ENCODE measurements at places on chromosomes 5 and 9.

DNA sequence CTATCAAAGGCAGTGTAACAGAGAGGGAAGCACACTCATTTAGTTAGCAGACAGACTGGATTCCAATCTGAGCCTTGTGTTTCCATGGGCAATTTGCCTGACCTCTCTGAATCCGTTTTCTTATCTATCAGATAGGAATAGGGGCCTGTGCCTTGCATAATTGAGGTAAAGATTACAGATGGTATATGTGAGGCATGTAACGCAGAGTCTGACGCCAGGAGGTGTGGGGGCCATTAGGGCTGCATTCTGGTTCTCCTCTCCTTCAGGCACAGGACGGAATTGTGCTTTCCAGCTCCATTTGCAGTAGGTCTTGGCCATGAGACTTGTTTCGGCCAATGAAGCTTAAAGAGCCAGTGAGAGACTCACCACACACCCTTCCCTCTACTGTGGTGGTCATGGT, 97.6 kb downstream of the FRMD3 start:
- no peak for DNase-seq

- DNase-seq, result no peak
Measured at GRCh38 chr5:56303511-56303910, 70.4 kb upstream of the ANKRD55 start.

DNA sequence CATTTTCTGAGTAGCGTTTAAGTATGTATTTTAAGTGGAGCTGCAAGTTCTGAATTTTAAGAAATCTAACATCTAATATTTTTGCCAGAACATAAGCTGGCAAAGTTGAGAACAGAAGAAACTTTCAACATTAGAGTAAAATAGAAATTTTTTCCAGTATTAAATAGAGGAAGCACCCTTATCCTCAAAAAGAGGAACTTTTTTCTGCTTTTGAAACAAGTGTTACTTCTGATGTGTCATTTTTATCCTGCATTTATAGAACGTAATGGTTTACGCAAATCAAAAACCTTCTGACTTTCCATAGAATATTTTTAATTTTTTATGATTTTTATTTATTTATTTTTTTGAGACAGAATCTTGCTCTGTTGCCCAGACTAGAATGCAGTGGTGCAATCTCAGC, 21.8 kb downstream of the ZBED3 start:
- DNase-seq, result no peak

DNA sequence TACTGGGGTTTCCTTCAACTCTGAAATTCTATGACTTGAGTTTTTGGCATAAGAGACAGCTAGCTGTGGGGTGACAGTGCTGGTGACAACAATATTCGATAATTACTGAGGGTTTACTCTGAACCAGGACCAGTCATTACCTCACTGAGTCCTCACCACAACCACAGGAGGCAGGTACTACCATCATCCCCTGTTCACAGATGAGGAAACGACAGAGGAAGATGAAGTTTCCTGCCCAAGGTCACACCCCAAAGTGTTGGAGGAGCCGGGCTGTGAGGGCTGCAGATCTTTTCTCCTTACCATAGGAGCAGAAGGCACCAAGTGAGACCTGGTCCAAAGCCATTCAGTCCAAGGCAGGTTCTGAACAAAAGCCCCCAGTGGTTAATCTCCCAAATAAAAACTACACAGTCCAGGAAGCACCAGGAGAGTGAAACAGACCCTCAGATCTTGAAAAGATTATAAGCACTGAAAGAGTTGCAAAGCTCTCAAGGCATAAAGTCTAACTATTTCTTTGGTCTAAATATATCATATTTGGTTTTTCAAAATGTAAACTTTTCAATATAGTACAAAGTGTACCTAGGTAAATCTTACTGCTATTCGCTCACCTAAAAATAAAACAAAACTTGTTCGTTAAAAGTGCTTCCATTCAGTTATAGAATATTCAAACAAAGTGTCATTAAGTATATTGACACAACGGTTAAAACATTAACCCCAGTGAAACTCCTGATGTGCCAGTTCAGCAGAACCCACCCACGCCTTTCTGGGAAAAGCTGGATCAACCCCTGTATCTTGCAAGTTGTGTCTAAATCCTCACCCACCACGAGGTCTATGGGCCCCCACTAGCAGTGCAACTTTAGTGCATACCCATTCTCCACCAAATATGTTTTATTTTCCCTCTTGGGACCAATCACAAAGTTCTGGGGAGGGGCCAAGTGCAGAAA, 82.6 kb upstream of the EQTN start:
- no peak for DNase-seq

- no peak for DNase-seq
Measured at GRCh38 chr5:152282331-152282730, 122.7 kb downstream of the NMUR2 start.

DNA sequence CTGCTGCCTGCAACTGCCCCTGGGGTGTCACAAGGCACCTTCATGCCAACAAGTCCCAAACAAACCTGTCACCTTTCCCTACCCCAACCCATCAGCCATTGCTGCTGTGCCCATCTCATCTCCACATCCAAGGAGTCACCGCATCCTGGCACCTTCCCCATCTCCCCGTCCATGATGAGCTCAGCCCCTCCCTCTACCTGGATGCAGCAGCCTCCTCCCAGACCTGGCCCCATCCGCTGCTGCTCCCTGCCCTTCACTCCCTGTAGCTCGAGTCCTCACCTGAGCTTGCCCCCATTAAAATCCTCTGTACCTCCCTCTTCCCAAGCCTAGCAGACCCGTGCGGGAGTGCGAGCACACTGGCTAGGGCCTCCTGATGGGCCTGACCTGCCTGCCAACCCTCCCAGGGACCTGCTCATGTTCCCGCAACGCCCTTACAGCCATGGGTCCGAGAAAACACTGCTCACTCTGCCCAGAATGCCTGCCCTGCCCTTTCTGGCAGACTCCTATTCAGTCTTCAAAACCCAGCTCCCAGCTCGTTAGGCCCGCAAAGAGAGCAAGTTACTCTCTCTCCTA, 110.6 kb downstream of the ADAMTS2 start:
- no peak for DNase-seq

- no peak for DNase-seq
Measured at GRCh38 chr5:74772359-74772758, 5.3 kb downstream of the NSA2 start.

DNA sequence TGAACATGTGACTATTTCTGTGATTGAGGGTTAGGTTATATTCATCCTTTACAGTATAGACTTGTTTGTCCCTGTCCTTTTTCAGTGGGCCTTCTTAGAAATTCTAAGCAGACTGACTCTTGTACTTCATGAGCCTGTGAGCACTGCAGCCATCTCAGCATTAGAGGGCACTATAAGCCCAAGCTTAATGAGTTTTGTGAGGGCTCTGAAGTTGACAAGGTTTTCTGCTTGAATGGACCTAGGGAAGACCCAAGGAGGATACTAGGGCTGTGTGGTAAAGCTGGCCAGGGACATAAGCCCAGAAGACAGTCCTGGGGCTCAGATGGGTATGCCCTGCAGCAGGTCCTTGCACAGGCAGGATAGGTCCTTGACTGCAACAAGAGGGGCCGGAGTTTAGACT, 126.5 kb downstream of the MRPS30 start:
- no peak for DNase-seq

DNA sequence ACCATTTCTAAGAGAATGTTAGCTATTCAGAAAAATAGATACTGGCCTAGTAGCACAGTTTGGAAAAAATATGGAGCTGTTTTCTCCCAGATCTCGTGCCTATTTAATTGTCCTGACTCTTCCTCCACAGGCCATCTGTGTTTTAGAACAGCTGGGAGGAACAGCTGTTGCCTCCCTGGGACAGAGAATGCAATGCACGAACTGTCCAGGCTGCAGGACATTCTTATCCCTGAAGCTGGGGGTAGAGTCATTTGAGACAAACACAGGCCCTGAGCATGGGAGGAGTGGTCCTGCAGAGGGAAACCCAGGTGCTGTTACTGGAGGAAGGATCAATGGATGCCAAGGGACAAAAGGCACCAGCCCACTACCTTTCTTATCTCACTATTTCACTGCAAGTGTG, 20.9 kb upstream of the SPARC start:
- DNase-seq, result no peak

GRCh38 chr9:118578467-118578866, 790.8 kb downstream of the BRINP1 start:
- DNase-seq, result peak; percentile 55

DNA sequence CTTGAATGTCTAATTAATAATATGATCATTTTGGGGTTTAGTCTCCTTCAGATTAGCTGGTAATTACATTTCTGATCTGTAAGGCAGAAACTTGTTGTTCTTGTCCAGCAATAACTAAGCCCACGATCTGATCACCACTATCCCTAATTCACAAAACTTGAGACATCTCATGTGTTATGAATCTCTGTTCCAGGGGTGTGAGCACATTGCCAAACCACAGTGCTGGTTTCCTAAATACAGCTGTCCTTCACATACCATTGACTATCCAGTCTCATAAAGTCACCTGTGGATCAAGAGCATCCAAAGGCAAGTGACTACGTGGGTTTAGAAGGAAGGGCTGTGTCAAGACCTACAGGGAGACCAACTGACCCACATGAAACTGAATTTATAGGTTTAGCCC, 134.1 kb upstream of the PRLR start:
- DNase-seq, result no peak

DNA sequence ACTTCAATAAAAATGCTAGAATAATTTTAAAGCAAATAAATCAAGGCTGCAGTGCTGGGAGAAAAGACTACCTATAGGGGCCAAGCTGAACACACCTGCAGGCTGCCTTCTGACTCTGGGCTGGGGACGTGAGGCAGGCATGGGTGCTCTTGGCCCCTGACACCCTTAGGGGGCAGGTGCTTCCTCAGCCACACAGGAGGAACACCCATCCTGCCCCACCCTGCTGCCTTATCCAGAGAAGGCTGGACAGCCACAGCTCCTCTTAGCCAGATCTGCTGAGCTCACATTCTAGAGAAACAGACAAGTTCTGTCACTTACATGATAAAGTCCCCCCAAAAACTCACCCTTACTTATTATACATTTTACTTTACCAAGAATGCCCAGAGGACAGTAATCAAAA, 6.6 kb upstream of the LMX1B start:
- DNase-seq, result no peak

DNA sequence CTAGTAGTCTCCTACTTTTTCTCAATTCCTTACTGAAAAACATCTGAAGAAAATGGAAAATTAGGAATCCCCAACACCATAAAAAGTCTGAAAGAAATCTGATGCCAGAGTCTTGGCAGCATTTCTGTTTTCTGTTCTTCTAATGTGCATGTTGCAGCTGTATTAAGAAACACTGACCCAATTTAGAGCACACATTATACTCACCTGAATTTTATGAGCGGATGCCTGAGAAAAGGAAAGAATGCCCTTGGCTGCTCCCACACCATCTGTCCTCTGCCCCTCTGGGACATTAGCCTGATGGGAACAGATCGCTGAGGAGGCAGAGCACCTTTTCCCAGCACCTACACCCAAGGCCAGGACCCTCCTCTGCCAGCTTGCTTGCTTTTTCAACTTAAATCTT, 14.1 kb upstream of the ANP32B start:
- DNase-seq, result no peak

DNA sequence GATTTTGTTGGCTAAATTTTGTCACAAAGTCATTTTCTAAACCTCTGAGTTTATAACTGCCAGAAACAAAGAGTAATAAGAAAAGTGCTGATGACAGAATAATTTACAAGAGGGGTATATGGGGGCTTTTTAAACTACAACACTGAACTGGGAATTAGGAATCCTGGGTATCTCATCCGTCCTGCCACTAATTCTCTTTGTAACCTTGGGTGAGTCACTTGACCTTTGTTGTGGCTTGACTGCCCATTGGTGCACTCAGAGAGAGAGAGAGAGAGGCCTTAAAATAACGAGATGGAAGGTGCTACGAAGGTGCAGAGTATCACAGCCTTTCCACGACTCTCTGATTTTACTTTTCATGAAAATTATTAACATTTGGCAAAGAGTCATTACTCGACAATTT, 130.3 kb upstream of the CNTLN start:
- DNase-seq, result no peak

- peak; percentile 33 for DNase-seq
Measured at GRCh38 chr5:31362529-31362900, 169.0 kb downstream of the CDH6 start.

- DNase-seq, result no peak
Measured at GRCh38 chr9:4170231-4170630, 129.6 kb downstream of the GLIS3 start.

DNA sequence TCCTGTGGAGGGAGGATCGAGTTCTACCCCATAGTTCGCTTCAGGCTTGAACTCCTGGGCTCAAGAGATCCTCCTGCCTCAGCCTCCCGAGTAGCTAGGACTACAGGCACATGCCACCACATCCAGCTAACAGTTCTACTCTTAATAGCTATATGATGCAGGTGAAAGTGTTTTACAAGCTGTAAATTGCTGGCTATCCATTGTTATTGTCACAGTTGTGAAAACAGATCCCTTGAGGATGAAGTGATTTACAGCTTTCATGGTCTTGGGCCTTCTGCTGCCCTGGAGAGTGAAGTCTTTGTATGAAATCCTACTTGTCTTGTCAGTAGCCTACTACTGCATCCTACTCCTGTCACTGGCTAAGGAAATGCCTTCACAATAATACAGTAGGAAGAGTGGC, 48.0 kb downstream of the GRAMD2B start:
- DNase-seq, result no peak

GRCh38 chr5:37918424-37918823, 78.6 kb upstream of the GDNF start:
- no peak for DNase-seq

DNA sequence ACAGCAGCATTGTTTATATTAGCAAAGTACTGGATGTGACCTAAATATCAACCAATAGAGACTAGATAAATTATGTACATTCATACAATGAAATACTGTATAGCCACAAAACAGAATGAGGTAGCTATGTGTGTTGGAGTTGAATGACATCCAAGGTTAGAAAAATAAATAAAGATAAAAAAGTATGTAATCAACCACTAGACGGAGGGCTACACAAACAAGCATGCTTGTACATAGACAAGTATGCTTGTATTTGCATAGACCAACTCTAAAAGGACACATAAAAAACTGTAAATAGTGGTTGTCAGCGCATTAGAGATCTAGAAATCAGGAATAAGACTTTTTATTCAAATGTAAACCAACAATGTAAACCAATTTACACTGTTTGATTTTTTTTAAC, 3.0 kb downstream of the FEM1C start:
- no peak for DNase-seq

- DNase-seq, result peak; percentile 95
Measured at GRCh38 chr5:177133096-177133852, at the start of gene NSD1. TSS of gene NSD1 (plus strand) at chr5:177133773. CDS start at chr5:177135104, 1,331 bp downstream.

DNA sequence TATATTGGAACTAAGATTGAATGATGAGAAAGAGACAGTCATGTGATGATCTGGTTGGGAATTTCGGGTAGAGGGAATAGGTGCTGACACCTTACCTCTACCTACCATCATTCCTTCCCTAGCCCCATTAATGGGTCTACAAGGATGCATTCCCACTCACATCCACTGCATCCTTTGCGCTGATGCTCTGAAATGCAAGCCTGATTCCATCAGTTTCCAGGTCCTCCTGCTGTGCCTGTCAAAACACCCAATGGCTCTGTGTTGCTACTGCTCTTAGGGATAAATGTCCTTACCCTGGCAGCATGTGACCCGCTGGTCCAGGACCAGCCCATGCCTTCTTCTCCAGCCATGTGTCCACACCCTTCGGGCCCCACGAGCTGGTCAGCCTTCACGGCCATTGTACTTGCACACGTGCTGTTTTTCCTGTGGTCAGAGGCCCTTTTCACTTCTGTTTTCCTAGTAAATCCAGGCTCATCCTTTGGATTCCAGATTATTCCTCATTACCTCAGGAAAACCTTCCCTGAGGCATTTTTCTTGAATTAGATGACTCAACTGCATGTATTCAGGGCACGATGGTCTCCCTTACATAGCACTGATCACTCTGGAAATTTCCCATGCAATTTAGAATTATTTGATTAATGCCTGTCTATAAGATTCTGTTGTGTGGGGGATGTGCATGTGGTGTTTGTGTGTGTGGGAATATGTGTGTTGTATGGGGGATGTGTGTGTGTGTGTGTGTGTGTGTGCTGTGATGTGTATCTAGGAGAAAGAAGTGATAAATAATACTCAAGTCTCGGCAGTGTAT, 185.0 kb downstream of the DIRAS2 start:
- DNase-seq, result no peak
